Lung (tissue), 17 donors: ENCODE measurements at places on chromosomes 6 and 20. TPM values are rescaled to one million over a fixed set of nuclear protein-coding genes. Genes with fewer than 3 reads are reported as not detected.

Gene SF3B5
- total RNA-seq, result 36.3 TPM

Gene SFTA2
- 374 TPM for total RNA-seq

Gene RBPJL
- 0.12 TPM for total RNA-seq

Gene RHAG
- total RNA-seq, result 5.7 TPM

Gene HLA-DRA
- total RNA-seq, result 421 TPM

Gene TRIM40
- not detected for total RNA-seq

Gene GHRH
- not detected for total RNA-seq

Gene PARD6B
- total RNA-seq, result 38.1 TPM

Gene SPTLC3
- total RNA-seq, result 23.2 TPM

DNA sequence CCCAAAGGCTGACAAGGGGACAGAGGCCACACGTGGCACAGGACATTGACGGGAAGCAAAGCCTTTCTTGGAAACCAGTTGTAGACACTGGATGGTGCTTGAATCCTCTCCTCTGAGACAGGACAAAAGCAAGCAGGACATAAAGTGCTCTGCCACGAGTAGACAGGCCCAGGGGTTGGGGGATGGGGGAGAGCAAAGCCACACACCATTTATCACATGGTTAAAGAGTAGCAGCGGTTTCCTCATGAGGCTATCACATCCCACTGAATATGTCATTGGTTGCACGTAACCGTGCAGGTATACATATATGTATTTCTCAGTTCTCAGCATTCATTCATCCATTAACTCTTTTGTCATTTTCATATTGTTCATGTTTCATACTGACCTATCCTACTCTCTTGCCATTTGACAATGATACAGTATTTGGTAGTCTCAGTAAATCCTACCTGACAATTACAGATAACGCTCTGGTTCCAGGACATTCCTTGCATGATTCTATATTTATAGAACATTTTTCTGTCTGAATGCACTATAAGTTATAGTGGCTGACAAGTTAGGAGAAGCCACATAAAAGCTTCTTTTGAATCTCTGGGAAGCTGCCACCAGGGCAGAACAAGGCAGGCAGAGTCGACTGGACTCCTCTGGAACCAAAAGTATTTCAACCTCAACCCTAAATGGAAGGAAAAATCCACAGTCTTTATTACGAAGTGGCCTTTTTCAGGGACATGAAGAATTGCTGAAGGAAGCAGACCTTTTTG is 23.5 kb downstream of the METTL24 start:
- no peaks in the 10 kb centered on the region for H3K36me3 ChIP-seq
- no peak overlapping the region for H3K27ac ChIP-seq
- peaks cover 7% of the 10 kb centered on the region for H3K4me1 ChIP-seq
- no peaks in the 10 kb centered on the region for H3K27me3 ChIP-seq

DNA sequence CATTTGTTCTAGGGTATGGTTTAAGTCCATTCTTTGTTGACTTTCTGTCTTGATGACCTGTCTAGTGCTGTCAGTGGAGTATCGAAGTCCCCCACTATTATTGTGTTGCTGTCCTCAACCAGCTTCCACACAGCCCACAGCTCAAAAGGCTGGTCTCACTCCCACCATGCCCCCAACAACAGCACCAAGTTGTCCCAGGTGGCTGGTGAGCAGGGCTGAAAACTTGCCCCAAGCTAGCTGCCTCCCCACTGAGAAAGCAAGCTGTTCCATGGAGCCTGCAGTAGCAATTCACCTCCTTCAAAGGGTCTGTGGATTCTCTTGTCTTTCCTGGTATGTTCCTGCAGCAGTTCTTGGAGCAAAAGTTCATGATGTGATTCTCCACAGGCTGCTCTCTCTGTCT is 221.0 kb downstream of the SYNDIG1 start:
- no peak overlapping the region for H3K4me3 ChIP-seq
- H3K4me1 ChIP-seq, result peaks cover 3% of the 10 kb centered on the region
- H3K27me3 ChIP-seq, result no peaks in the 10 kb centered on the region
- no peak overlapping the region for H3K27ac ChIP-seq
- DNase-seq, result no peak

- peaks cover 17% of the 10 kb centered on the region for H3K4me1 ChIP-seq
- H3K27me3 ChIP-seq, result no peaks in the 10 kb centered on the region
- H3K27ac ChIP-seq, result no peak overlapping the region
Observed at GRCh38 chr6:157825243-157825904, 2.3 kb downstream of the SNX9 start.

GRCh38 chr6:158021376-158021775 is 39.7 kb downstream of the SYNJ2 start:
- DNase-seq, result no peak
- no peaks in the 10 kb centered on the region for H3K27me3 ChIP-seq
- H3K4me1 ChIP-seq, result peaks cover 8% of the 10 kb centered on the region
- H3K27ac ChIP-seq, result no peak overlapping the region
- H3K36me3 ChIP-seq, result no peaks in the 10 kb centered on the region
- H3K4me3 ChIP-seq, result no peak overlapping the region

DNA sequence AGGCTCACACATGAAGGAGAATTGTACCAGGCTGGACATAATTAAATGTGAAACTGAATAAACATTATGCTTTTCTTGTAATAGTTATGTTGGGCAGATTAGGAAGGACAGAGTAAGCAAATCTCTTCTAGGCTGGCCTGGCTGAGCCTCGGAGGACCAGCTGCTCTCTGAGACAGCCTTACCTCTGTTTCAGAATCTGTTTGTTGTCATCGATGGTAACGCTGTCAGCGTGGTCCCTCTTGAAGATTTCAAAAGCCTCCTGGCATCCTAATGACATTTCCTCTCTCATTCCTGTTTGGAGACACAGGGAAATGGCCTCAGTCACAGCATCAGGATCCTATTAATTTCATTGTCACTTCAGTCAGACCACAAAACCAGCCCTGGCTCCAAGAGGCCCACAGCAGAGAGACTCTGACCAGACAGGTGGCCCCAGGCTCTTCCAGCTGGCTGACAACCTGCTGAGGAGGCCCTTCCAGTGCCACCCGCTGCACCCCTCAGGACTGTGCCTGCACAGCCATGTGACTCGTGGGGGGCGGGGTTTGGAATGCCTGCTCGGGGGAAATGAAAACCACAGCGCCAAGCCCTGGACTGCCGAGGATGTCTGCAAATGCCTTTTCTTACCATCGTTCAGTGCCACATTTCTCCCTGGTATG is 108.5 kb upstream of the KCNK16 start:
- H3K27me3 ChIP-seq, result no peaks in the 10 kb centered on the region
- no peak overlapping the region for H3K4me3 ChIP-seq
- H3K27ac ChIP-seq, result no peak overlapping the region
- H3K36me3 ChIP-seq, result no peaks in the 10 kb centered on the region

- H3K4me3 ChIP-seq, result no peak overlapping the region
- peaks cover 7% of the 10 kb centered on the region for H3K4me1 ChIP-seq
- H3K27ac ChIP-seq, result no peak overlapping the region
- H3K27me3 ChIP-seq, result peaks cover 11% of the 10 kb centered on the region
- DNase-seq, result peak; percentile 69
Observed at GRCh38 chr20:60090631-60091030, 132.4 kb downstream of the CDH26 start.

- peaks cover 7% of the 10 kb centered on the region for H3K27me3 ChIP-seq
- H3K4me1 ChIP-seq, result no peaks in the 10 kb centered on the region
- no peak for DNase-seq
- no peak overlapping the region for H3K4me3 ChIP-seq
- no peak overlapping the region for H3K27ac ChIP-seq
- no peaks in the 10 kb centered on the region for H3K36me3 ChIP-seq
Observed at GRCh38 chr20:43835944-43836508, 78.6 kb upstream of the TOX2 start.

- no peaks in the 10 kb centered on the region for H3K4me1 ChIP-seq
- H3K36me3 ChIP-seq, result no peaks in the 10 kb centered on the region
- H3K27ac ChIP-seq, result no peak overlapping the region
- no peak overlapping the region for H3K4me3 ChIP-seq
- H3K27me3 ChIP-seq, result peaks cover 4% of the 10 kb centered on the region
Observed at GRCh38 chr20:39289316-39289715, 327.2 kb downstream of the DHX35 start.

DNA sequence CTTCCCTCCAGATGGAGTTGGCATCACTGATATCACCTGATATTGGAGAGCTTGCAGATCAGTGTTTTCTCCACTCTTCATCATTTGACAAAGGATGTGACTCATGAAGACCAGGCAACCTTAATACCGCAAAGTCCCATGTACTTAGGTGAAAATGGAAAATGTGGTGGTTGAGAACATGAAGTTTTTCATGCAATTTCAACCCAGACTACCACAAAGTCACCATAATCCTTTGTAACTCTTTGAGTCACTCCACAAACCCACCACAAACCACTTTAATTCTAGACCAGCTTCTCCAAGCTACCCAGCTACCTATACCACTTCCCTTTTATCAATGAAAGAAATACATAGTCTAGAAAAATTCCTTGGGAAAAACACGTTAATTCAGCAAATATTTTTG is 7.1 kb downstream of the NHLRC1 start:
- no peak overlapping the region for H3K4me3 ChIP-seq
- DNase-seq, result no peak
- no peak overlapping the region for H3K27ac ChIP-seq
- H3K27me3 ChIP-seq, result no peaks in the 10 kb centered on the region
- H3K4me1 ChIP-seq, result no peaks in the 10 kb centered on the region
- H3K36me3 ChIP-seq, result no peaks in the 10 kb centered on the region

DNA sequence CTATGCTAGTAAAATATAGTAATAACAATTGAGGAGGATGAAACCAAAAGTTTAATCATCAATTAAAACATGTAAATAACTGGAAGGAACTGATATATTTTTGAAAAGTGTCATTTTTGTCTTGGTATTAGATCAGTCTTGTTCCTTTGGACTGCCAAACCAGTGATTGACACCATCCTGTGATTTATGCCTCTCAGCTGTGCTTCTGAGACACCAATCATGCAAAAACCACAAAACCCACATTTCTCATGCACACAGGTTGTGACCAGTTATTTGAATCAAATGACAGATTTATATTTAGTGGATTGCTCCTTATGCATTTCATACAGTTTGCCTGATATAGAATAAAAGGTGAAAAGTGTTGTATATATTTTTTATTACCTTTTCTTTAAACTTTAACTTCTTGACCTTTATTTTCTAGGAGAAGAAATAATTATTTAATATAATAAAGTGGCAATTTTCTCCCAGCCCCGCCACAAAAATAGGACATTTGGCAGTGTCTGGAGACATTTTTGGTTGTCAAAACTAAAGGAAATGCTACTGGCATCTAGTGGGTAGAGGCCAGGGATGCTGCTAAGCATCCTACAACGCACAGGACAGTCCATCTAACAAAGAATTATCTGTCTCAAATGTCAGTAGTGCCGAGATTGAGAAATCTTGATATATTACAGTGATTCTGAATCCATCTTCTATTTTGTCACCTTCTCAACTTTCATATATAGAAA is 383.6 kb downstream of the BCKDHB start:
- no peak overlapping the region for H3K27ac ChIP-seq
- no peak overlapping the region for H3K4me3 ChIP-seq
- no peaks in the 10 kb centered on the region for H3K27me3 ChIP-seq

- H3K4me1 ChIP-seq, result no peaks in the 10 kb centered on the region
- no peak overlapping the region for H3K4me3 ChIP-seq
- H3K36me3 ChIP-seq, result no peaks in the 10 kb centered on the region
- no peaks in the 10 kb centered on the region for H3K27me3 ChIP-seq
- DNase-seq, result no peak
Observed at GRCh38 chr20:56424931-56425330, 12.9 kb downstream of the CASS4 start.

- H3K27ac ChIP-seq, result no peak overlapping the region
- H3K27me3 ChIP-seq, result no peaks in the 10 kb centered on the region
- H3K4me1 ChIP-seq, result no peaks in the 10 kb centered on the region
- no peak for DNase-seq
- peaks cover 9% of the 10 kb centered on the region for H3K36me3 ChIP-seq
Observed at GRCh38 chr6:551405-551804, 105.5 kb downstream of the HUS1B start.

- no peaks in the 10 kb centered on the region for H3K27me3 ChIP-seq
- no peak for DNase-seq
- no peak overlapping the region for H3K4me3 ChIP-seq
Observed at GRCh38 chr6:37072526-37072925, 67.1 kb downstream of the FGD2 start.

DNA sequence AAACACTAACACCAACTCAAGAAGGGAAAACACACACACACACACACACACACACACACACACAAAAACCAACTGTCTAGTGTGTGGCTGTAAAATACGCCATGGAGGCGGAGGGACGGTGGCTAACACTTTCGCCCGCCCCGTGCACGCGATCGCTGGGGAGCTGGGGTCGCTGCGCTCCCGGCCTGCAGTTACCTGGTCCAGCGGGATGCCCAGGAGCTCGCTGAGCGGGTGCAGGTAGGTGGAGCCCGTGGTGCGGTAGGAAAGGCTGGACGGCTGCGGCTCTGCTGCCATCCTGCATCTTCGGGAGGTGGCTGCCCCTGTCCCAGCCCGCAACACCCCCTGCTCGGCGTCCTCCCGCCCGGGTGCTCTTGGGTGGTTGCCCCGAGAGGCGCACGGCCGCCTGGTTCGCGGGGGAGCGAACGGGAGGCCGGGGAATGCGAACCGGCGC is 303 bp downstream of the MBOAT1 start:
- H3K4me1 ChIP-seq, result peaks cover 13% of the 10 kb centered on the region
- H3K4me3 ChIP-seq, result peak overlapping the region; percentile 65
- peak; percentile 68 for DNase-seq
- H3K27ac ChIP-seq, result peak overlapping the region; percentile 91

DNA sequence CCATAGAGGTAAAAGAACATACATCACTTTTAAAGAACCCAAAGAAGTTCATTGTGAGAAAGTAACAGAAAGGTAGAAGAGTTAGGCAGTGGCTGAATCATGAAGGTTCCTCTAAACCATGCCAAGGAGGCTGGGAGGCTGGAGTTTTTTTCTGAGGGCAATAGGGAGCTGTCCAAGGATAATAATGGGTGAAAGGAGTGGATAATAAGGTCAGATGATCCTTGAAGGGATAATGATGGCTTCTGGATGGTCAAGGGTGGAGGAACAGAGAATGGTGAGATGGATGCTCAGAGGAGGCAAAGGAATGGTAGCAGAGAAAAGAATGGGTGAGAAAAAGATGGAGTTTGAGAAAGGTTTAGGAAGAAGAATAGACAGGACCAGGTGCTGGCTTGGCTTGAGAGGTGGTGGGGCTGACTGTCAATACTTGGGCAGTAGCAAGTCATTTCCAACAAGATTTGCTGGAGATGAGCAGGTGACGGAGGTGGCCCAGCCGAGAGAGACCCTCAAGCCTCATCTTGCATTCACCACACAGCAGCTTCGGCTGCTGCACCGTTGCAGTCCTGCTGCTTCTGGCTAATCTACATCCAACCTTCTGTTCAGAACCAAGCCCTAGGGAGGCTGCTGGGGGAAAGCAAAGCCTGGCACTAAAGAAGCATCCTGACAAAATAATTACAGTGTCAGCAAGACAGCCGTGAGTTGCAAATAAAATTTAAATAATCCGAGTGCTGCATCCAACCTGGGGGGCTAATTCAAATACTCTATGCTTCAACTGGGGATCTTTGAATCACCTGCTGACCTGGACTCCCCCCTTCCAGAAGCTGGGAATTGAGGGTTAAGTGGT is 131.2 kb upstream of the KCNG1 start:
- H3K27ac ChIP-seq, result no peak overlapping the region
- no peaks in the 10 kb centered on the region for H3K36me3 ChIP-seq
- H3K4me3 ChIP-seq, result no peak overlapping the region
- DNase-seq, result no peak
- peaks cover 11% of the 10 kb centered on the region for H3K4me1 ChIP-seq

- no peaks in the 10 kb centered on the region for H3K27me3 ChIP-seq
- H3K27ac ChIP-seq, result no peak overlapping the region
- DNase-seq, result peak; percentile 92
- H3K4me3 ChIP-seq, result no peak overlapping the region
- H3K4me1 ChIP-seq, result peaks cover 29% of the 10 kb centered on the region
Observed at GRCh38 chr20:55964790-55965189, 40.5 kb downstream of the CBLN4 start.
